ENCODE measurements at places on chromosomes 12 and 14.
A peak's percentile ranks its signal among the peaks of the same experiment; 100 is the strongest.

DNA sequence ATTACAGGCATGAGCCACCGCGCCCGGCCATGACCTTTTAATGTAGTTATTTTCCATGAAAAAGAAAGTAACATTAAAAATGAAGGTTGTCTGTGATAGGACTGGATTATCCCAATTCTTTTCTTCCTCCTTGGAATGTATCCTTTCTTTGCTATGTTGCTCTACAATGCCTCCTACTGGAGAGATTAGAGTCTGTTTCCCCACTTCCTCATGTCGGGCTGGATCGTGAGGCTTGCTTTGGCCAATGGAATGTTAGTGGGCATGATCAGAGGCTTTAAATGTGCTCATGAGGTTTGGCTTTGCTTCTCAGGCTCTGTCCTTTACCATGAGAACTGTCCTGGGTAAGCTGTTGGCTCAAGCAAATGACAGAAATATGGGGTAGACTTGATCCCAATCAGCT, 34.7 kb upstream of the SOCS2 start:
- DNase-seq, result no peak

- DNase-seq, result no peak
These were observed 234.7 kb upstream of the TBX3 start for GRCh38 chr12:114918535-114919233.

- peak; percentile 28 for DNase-seq
These were observed 72.9 kb upstream of the LTA4H start for GRCh38 chr12:96108321-96108720.

GRCh38 chr12:104232609-104233280, 17.2 kb downstream of the TXNRD1 start:
- DNase-seq, result no peak

DNA sequence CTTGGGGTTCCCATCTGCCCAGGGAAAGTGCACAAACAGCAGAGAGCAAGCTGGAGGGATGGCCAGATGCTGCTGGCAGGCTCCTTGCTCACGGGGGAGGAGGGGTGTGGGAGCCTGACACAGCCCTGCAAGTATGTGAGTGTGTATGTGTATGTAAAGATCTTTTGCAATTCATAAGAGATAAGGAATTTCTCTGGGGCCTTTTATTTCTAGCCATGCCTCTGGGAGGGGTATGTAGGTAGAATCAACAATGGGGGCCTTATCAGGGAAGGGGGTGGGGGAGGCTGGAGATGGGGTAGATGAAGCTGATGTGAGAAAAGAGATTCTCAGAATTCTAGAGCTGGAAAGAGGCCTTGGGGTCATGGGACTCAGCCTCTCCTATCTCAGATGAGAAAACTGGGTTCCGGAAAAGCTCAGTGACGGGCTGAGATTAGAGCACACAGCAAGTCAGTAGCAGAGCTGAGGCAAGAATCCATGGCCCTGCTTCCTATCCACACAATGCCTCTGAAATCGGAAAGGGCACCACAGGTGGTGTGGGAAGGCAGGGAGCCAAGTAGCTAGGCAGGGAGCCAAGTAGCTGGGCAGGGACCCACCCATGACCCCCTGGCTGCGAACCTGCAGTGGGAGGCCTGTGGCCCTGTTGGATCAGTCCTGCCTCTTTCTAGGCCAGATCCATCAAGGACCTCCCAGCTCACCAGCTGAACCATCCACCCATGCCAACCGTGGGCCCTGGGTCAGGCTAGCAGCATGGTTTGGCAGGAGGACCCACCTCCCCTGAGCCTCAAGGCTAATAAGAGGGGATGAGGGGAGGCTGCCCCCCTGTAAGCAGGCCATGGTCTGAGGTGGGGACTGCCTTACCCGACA, 54.7 kb downstream of the PLEKHG3 start:
- DNase-seq, result no peak
